ENCODE measurements at places on chromosomes 2 and 18.

DNA sequence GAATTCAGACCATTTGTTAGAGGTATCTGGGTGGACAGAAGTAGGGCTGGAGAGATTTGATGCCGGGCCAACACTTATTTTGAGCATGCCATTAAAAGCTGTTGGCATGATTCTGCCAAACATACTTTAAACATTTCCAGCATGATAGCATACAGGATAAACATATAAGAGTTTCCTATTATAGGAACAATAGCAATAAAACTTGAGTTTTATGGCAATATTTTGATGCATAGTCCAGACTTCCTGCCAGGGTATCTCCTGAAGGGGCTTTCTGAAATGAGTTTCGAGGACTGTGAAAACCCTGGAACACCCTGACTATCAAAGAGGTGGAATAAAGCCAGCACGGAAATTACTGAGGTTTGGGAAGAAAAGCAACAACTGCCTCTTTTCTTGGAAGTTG is 1398.0 kb upstream of the NXPH2 start:
- no peak for DNase-seq

DNA sequence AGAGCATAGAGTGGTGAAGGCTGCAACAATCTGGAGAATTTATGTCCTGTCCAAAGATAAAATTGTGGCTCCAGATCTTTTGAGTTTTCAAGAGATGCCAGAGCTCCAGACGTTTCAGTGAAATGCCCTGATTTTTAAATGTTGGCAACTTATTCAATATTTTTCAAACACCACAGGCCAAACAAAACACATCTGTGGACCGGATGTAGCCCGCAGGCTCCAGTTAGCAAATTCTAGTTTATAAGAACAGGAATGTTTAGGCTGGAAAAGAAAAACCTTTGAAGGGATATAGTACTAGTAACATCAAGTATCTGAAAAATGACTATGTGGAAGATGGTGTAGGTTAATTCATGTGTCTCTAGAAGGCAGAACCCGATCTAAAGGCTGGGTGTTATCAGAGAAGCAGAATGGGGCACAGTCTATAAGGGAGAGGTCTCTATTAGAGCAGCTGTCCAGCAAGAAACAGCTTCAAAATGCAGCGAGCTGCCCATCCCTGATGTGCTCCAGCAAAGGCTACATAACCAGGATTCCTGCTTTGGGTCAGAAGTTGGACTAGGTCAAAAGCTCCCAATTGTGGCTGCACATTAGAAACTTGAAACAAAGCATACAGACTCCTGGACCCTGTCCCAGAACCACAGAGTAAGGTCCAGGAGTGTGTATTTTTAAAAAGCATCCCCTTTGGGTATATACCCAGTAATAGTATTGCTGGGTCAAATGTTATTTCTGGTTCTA is 105.9 kb downstream of the ANKRD44 start:
- DNase-seq = no peak

- no peak for DNase-seq
These were observed 154.2 kb upstream of the RMP24 start for GRCh38 chr18:35818353-35818667.

DNA sequence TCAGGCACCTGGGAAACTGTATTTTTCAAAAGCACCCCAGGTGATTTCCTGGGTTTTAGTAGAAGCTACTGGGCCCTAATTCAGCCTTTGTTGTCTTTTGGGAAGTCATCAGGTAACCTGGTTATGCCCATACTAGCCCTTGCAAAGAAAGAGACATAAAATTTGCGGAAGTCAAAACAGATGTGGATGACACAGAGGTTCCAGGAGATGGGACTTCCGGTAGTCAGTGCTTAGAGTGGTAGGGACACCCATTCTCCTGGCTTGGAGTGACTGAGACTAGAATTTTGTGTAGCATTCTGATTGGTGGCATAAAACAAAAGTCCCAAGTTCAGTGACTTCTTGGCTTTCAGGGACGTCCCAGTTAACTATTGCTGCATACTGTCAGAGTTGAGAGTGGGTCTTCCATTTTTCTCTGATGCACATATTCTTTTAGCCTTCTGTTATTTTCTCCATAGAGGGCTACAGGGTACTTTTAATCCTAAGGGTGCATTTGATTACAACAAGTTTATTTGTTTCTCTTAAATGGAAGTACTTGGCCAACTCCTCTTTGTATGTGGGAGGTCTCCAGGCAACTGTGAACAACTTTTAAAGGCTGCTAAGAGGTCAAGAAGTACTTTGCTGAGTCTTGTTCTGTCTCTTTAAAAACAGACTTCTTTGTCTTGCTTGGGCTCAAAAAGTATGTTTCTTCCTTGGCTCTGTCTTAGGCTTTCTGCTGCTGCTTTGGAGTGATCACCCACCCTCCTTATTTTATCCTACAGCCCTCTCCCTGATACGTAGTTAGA is 8.8 kb downstream of the NAB1 start:
- no peak for DNase-seq

DNA sequence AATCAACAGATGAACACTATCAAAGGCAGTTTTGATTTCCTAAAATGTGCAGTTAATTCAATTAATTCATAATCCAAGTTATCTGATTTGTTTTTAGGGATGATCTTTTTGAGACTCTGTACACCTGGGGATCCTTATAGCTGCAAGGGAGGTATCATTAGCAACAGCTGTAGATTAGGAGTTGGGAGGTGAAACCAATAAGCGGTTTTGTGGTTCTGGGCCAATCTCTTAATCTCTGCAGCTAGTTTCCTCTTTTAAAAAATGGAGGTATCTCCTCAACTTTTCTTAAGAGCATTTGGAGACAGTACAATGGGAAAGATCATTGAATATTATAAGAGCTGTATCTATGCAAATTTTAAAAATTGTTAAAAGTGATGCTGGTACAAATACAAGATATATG is 126.0 kb downstream of the MC4R start:
- no peak for DNase-seq

GRCh38 chr2:125272651-125273050 is 1247.6 kb downstream of the CNTNAP5 start:
- no peak for DNase-seq

- DNase-seq = no peak
These were observed 317.2 kb upstream of the FIGN start for GRCh38 chr2:164053021-164053420.

GRCh38 chr2:84919885-84920580 is 14.6 kb downstream of the TMSB10 start:
- DNase-seq = peak; percentile 33

GRCh38 chr2:171598713-171599319 is 76.5 kb downstream of the CYBRD1 start:
- DNase-seq = peak; percentile 23

- DNase-seq = no peak
These were observed 5.4 kb upstream of the FAM124B start for GRCh38 chr2:224407241-224407701.

DNA sequence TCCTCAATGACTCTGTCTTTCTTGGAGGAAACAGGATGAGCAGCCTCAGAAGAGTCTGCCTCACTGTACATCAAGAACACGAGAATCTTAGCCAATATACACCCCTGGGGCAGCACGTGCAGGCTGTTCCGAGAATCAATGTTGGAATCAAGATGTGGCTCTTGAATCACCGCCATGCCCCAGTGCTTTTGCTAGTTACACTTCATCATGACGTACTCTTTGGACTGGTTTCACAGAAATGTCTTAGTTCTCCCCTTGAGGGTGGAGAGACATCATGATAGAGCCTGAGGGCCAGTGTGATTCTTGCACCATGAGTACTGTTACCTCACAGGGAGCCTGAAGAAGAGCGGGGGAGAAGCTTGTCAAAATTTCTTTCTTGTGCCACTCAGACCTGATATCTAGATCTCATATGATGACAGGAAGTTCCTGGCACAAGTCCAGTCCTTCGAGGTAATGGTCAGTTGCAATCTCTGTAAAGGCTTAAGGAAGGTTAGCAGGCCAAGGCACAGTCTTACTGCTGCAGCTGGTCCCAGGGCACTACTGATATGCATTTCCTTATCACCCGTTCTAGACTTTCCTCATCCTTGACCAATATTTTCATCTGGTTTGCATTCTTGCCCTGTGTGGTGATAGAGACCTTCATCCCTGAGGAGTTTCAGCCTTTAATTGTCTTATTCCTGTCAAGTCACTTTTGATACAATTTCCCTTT is 28.2 kb upstream of the STAT4 start:
- no peak for DNase-seq

- DNase-seq = no peak
These were observed 746.1 kb upstream of the DDX18 start for GRCh38 chr2:117068371-117068770.
